ENCODE measurements at places on chromosomes 6 and 20. TPM values are rescaled to one million over a fixed set of nuclear protein-coding genes. Genes with fewer than 3 reads are reported as not detected.

The POLR3F gene
- total RNA-seq, result 6.7 TPM

- H3K36me3 ChIP-seq, result no peaks in the 10 kb centered on the region
- DNase-seq, result no peak
- no peak overlapping the region for H3K27ac ChIP-seq
- H3K27me3 ChIP-seq, result no peaks in the 10 kb centered on the region
Observed at GRCh38 chr6:141028791-141029280, 1103.9 kb upstream of the GJE1 start.

- H3K4me1 ChIP-seq, result peaks cover 25% of the 10 kb centered on the region
- no peaks in the 10 kb centered on the region for H3K36me3 ChIP-seq
- peak overlapping the region; percentile 91 for H3K4me3 ChIP-seq
- H3K27me3 ChIP-seq, result no peaks in the 10 kb centered on the region
- H3K27ac ChIP-seq, result peak overlapping the region; percentile 99
Observed at GRCh38 chr6:166381733-166382499, 824 bp downstream of the MPC1 start.

- H3K27me3 ChIP-seq, result no peaks in the 10 kb centered on the region
- H3K4me1 ChIP-seq, result no peaks in the 10 kb centered on the region
- no peak for DNase-seq
- no peak overlapping the region for H3K4me3 ChIP-seq
Observed at GRCh38 chr6:47004463-47004862, 37.7 kb downstream of the ADGRF1 start.

DNA sequence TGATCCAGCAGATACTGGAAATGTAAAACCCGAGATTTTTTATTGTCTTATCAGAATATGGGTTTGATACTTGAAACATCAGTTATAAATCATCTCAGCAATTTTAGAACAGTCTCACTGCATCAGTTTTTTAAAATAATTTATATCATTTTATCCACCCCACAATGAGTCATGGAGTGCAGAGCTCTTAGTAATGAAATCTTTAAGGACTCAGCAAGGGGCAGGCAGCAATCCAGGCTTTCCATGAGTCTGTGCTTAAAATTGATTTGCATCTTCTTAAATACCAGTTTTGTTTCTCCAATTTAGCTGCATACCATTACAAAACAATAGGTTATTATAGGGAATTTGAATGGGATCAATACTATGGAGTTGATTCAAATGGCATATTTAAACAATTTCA is 832.3 kb downstream of the C6orf118 start:
- no peaks in the 10 kb centered on the region for H3K4me1 ChIP-seq
- H3K27me3 ChIP-seq, result no peaks in the 10 kb centered on the region
- no peak for DNase-seq
- no peak overlapping the region for H3K27ac ChIP-seq

DNA sequence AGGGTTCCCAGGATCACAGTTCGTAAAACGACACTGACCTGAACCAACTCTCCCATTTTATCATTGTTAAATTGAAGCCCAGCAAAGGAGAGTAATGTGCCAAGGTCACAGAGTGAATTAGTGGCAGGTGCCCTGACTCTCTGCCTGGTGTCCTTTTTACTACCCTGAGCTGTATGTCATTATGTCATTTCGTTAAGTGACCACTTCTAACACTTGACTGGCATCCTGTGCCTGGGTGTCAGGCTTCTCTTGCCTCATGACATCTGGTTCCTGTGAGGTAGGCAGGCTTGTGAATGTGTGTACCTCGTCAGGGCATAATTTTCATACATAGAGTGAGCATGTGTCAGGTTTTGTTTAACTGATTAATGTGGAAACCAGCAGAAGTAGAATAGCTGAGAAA is 48.6 kb downstream of the RALY start:
- no peaks in the 10 kb centered on the region for H3K27me3 ChIP-seq
- peak; percentile 70 for DNase-seq
- peaks cover 88% of the 10 kb centered on the region for H3K4me1 ChIP-seq
- H3K27ac ChIP-seq, result peak overlapping the region; percentile 86
- H3K36me3 ChIP-seq, result no peaks in the 10 kb centered on the region
